GDM1 (cell line): ENCODE measurements at places on chromosomes 6 and 20.

GRCh38 chr20:58225452-58226200, 2.8 kb downstream of the ANKRD60 start:
- no peak for DNase-seq

DNA sequence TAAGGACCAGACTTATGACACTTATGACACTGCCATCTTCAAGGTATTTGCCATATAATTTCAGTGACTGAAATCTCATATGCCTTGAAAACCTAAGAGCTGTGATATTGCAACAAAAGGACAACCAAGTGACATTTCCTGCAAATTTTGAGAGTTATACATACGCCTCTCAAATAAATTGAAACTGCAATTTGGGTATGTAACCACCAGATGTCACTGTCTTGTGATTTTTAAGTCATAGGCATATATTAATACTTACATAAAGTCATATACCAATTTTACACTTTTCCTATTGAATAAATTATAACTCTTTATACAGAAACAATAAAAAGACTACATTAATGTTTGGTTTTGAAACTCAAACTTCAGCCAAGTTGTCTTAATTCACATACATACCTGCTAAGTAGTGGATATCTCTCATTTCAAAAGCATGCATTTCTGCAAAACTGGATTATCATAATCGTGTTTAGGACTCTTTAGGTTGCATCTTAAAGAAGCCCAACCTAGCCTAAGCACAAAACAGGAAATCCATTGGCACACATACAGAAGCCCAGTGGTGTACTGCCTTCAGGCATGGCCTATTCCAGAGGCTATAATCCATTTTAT, 180.2 kb downstream of the PACRG start:
- DNase-seq, result no peak

DNA sequence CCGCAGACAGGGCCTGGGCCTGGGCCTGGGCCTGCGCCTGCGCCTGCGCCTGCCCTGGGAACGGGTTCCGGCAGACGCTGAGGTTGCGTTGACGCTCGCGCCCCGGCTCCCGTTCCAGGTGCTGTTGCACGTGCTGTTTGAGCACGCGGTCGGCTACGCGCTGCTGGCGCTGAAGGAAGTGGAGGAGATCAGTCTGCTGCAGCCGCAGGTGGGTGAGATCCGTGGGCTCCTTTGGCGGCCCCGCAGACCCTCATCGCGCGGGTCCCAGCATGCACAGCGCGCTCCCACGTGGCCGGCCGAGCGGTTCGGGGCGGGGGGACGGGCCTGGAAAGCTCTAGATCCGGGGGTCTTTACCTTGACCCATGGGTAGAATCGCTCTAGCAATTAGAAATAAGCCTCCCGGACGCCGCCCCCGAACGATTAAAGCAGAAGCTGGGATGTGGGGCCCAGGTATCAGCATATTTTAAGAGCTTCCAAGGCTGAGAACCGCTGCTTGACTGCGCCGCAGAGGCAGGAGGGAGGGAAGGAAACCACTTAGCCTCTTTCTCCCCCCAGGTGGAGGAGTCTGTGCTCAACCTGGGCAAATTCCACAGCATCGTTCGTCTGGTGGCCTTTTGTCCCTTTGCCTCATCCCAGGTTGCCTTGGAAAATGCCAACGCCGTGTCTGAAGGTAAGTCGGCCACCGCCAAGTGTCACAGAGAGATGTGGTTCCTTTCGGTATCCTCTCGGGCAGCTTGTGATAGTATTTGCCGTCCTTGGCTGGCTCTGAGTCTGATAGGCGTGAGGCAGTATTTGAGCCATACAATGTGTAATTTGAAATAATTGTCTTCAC, 508 bp downstream of the NOP56 start:
- no peak for DNase-seq

DNA sequence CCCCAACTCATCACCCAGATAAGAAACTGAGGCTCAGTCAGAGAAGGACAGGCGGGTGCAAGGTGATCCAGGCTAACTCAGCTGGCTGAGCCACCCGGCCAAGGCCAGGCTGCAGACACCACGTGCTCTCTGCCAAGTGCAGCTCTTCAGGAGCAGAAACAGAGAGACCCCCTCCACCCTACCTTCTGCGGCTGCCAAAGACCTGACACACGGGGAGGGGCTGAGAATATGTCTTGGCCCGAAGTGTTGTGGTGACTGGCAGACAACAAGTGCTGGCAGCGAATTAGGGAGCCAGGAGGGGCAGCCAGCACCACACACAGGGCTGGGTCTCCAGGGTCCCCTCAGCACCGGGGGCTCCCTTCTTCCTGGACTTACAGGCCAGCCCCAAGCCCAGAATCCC, 22.5 kb downstream of the PREX1 start:
- DNase-seq, result no peak

- no peak for DNase-seq
These were observed 54.9 kb downstream of the TENT5A start for GRCh38 chr6:81697559-81697958.

- no peak for DNase-seq
These were observed 94.0 kb downstream of the ADGRG6 start for GRCh38 chr6:142395768-142396231.

- no peak for DNase-seq
These were observed 49.3 kb downstream of the CLIC5 start for GRCh38 chr6:45966340-45966739.

GRCh38 chr6:20197251-20197650, 15.0 kb downstream of the MBOAT1 start:
- no peak for DNase-seq

DNA sequence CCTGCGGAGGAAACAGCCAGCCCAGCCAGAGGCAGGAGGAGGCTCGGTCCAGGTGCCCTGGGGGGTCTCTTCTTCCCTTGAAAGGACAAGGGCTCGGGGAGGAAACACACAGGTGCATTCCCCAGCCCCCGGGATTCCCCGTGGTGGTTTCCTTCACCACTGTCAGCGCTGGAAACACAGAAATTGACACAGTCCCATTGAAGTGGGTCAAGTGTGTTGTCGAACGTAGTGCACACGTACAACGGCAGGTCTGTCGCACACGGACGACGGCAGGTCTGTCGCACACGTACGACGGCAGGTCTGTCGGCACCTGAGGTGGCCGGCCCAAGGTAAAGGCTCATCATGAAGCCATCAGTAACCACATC, 80.9 kb downstream of the DLL1 start:
- DNase-seq, result no peak

DNA sequence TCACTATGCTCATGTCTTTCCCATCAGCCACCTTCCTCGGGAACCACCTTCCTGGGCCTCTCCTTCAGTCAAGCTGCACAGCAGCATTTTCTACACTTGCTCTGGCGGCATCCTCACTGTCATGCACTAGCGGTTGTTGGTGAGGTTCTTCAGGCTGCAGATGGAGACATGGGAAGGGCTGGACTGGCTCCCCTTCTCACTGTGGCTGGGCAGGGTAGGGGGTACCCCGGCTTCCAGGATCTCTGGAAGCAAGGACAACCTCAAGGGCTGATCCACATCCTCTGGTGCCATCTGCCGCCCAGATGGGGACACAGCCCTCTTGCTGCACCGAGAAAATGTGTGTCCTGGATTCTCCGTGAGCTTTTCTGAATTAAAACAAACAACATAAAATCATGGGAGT, 180.1 kb upstream of the RNF24 start:
- no peak for DNase-seq

GRCh38 chr20:13788167-13788834, 3.5 kb downstream of the NDUFAF5 start:
- DNase-seq, result no peak

DNA sequence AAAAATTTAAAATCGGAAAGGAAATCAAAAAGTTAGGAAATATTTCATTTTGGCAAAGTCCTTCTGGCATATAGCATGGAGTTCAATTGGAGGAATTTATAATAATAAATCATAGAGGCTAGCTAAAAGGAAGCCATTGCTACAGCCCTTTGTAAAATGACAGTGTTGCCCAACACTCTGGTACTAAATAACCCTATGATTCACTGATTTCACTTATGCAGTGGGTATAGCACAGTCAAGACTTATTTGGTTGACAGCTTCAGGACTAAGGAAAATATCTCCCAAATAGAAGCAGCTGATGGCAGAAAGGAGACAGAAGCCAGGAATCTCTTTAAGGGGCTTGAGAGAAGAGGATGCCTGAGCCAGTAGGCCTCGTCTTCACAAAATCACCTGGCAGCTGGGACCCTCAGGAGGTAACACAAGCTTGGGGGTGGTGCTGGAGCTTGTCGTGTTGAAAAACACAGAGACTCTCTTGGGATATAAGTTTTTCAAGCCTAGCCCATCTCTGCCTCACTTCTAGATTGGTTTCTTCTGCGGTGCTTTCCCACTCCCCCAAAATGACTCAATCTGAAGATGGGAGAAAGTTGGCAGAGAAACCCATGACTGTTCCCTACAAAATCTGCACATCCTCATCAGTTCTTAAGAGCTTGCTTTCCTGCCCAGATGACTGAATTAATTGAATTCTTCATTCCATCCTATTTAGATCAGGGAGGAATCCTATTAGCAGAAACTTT, 38.4 kb upstream of the EYA4 start:
- no peak for DNase-seq

DNA sequence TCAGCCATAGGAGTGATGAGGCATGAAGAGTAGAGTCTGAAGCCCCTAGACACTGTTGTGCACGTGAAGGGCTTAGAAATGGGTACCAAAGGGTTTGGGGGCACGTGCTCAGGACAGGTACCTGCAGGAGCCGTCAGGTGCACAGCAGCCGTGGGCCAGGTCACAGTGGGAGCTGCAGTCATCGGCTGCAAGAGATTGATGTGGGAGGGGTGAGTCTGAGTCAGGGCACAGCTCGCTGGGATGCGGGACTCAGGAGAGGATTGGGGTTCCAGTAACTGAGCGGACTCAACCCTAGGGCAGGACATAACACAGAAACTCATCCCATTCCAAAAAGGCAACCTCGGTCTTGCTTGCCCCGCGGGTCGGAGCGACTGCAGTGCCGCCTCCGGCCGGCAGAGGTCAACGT, 1.1 kb downstream of the DLK2 start:
- no peak for DNase-seq

DNA sequence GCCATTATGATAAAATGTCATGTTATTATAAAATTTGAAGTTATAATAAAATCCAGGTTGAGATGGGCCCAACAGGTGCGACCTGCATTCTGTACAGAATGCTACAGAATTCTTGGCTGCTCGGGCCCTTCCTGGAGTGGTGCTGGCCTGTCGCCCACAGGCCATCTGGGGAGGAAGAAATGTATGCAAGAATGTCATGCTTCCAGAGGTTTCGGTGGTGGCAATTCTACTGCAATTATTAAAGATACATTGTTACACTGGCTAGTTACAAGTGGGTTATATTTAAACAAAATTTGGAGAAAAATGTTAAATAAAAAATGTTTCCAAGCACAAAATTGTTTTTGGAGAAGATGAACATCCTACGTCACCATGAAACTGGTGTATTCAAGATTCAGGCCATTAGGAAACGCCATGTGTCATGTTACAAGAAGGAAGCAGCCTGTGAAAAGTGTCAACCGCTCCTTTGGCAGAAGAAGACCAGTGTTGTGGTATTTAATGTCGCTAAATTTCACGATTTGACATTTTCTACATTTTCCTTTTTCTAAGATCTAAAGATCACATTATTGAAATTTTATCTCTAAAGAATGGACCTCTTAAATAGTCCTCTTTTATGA, 7.1 kb downstream of the RAMACL start:
- no peak for DNase-seq

GRCh38 chr6:165823609-165824326, 160.7 kb upstream of the PDE10A start:
- DNase-seq, result no peak

DNA sequence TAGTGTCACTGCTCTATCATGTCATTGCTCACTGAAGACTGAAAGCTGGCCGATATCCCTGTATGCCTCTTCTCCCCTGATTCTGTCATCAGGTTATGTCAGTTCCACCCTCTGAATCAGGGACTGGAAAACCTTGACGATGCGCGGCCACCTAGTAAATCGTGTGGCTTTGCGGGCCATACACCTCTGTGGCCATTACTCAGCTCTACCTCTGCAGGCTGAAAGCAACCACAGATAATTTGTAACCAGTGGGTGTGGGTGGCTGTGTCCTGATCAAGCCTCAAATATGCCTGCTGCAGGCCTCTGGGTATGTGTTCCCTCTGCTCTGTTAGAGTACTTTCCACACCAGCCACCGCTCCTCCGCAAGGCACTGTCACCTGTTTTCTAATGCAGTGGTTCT, 105.2 kb downstream of the GMPR start:
- DNase-seq, result no peak

DNA sequence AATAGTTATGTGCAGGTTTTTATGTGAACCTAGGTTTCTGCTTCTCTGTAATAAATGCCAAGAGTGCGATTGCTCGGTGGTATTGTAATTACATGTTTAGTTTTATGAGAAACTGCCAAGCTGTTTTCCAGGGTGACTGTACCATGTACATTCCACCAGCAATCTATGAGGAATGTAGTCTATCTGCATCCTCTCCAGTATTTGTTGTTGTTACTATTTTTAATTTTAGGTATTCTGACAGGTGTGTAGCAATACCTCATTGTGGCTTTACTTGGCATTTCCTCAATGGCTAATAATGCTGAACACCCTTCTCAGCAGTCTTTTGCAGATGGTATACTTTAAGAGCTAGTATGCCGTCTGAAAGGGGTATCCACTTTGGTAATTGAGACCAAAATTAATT, 142.1 kb downstream of the BMP2 start:
- no peak for DNase-seq

- no peak for DNase-seq
These were observed 229.5 kb upstream of the FOXQ1 start for GRCh38 chr6:1082285-1082935.

DNA sequence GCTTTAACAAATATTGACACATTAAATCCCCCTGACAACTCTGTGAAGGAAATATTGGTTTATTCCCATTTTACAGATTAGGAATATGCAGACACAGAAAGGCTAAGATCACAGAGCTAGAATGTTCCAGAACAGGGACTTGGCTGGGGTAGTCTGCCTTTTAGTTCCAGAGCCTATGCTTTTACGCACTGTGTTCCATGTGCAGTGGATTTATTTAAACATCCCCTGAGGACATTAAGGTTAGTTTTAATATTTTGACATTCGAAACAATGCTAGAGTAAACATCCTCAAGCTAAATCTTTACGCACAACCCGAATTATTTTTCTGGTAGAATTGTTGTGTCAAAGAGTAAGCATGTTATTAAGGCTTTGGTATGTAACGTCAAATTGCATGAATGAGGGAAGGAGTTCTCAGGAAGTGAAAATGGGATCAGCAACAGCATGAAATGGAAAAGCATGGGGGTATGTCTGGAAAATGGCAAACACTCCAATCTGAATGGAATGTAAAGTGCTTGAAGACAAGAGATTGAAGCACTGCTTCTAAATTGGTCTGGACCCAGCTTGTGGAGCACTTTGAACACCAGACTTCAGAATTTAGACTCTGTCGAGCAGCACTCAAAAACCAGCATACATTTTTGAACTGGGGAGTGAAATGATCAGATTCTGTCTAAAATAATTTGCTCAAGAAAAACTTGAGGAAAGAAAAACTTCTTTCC, 429.9 kb downstream of the CD83 start:
- DNase-seq, result no peak

- DNase-seq, result no peak
These were observed 418.0 kb upstream of the SULF2 start for GRCh38 chr20:48203252-48203651.

DNA sequence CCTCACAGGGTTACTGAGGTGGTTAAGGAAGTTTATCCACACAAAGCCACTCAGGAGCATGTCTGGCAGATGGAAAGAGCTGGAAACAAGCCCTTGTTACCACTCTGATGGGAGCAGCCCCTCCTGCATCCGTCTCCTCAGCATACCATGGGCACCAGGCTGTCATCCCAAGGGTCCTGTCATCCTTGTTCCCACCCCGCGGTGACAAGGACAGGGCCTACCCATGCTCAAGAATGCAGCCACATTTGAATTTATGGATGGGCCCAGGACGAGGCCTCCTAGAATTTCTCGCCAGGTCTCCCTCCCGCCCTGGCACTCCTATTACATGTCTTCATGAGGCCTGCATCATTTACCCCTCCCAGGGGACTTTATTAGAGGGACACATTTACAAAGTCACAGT, 60.0 kb downstream of the NPEPL1 start:
- DNase-seq, result no peak
